Kidney (tissue), 22 donors: ENCODE measurements at places on chromosomes 11 and 22. TPM values are rescaled to one million over a fixed set of nuclear protein-coding genes. Genes with fewer than 3 reads are reported as not detected.

DNA sequence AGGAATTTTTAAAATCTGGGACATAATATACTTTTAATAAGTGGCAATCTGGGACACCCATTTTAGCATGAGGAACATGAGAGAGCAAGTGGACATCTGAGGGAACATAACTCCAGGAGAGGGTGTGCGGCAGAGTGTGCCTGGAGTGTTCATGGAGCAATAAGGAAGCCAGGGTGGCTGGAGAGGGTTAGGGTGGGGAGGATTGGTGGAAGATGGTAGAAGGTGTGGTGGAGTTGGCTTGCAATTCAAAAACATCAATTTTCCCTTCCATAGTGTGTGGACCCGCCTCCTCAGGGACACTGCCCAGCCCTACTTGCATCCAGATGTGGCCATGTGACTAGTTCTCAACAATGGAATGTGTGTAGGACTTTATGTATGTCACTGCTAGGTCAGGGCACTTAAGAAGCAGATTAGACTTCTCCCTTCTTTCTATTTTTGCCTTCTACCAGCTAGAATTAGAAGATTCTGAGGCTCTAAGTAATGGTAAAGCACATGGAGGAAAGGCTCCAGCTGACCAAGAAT is 4.4 kb upstream of the DENND5A start:
- DNase-seq, result no peak

GRCh38 chr11:32939866-32940265 is 47.3 kb downstream of the QSER1 start:
- no peak for DNase-seq

DNA sequence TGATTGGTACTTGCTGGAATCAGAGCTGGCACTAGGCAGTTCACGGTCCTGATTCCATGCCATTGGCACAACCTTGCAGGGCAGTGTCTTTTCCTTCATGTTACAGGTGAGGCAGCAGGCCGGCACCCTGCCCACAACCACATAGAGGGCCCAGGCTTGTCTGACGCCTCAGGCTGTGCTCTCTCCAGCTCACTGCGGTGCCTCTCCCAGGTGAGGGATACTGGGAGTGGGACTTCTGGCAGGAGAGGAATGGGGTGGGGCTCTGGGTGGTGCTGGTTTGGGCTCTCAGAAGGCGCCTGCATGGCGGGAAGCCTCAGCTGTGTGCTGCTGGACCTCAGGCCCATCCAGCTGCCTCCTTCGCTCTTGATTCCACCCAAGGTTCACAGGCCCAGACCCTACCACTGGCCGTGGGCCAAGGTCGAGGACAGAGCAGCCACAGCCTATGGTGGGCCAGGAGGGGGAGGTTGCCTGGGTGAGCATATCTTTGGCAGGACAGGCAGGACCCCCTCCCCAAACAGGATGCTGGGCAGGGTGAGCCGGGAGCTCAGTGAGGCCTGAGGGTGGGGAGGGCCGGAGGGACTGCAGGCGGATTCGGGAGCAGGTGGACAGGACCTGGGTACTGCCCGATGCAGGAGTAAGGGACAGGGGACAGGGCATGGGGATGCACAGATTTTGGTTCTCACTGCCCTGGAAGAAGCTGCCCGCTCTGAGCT is 7.0 kb upstream of the MPPED1 start:
- DNase-seq, result no peak

DNA sequence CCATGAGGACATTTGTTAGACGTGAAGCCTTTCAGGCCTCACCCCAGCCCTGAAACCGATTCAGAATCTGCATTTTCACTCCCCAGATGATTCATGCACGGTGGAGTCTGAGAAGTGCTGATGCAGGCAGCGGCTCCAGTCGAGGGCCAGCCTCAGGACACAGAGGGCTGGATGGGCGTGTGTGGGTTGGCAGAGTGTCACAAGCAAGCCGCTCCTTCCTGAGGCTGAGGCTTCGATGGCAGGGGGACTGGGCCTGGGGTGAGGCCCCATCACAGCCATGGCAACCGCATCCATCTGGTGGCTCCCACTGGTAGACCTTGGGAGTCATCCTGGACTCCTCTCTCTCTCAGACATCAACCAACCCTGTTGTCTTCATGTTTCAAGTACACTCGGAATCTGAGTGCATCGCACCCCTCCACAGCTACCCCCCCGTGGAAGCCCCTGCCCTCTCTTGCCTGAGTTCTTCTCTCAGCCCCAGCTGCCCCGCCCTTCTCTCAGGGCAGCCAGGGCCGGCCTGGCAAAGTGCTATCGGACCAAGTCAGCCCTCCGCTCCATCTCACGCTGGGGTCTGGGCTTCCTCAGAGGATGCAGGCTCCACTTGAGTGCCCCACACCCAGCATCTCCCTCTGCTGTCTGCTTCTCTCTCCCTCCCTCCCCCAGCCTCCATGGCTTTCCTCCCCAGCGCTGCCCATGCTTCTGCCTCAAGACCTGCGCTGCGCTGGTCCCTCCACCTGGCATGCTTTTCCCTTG is 10.6 kb downstream of the KCNC1 start:
- DNase-seq, result no peak

DNA sequence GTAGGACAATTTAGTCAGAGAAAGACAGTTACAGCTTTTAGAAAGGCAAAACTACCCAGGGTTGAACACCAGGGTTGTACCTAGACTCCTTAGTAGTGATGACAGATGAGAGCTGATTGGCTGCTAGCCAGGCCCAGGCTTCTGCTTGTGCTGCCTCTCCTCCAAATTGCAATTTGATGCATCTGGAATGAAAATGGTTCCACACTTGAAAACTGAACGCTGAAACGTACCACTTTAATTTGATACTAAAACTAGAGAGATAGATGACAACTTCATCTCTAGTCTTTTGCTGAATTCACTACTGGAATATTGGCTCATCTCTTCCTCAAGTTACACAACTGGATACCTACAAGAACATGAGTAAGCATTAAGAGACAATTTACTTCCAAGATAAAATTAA is 19.2 kb upstream of the FNBP4 start:
- no peak for DNase-seq

GRCh38 chr11:47433157-47433556 is 6.9 kb upstream of the PSMC3 start:
- no peak for DNase-seq

DNA sequence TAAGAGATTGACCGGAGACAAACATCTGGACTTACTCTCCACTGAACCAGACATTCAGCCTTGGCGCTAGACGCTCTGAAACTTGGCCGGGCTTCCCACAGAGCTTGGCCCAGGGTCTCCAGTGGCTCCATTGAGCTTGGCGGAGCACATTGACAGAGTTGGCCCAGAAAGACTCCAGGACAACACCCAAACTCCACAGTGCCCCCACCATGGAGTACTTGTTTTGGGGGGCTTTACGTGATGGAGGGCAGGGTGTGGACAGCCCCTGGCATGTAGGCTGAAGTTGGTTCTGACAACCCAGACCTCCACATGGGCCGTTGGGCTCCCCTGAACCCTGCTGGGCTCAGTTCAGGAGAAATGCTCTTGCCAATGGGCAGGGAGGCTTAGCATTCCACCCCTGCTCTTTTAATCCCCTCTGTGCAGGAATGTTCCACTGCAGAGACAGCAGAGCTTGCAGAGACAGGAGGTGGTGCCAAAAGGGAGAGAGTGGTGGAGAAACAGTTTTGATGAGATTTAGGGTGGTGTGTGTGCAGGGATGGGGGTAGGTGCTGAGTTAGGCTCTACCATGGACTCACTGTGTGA is 102.4 kb upstream of the TIMP3 start:
- no peak for DNase-seq

GRCh38 chr22:34429314-34429713 is 509.0 kb upstream of the LARGE1 start:
- DNase-seq, result no peak

DNA sequence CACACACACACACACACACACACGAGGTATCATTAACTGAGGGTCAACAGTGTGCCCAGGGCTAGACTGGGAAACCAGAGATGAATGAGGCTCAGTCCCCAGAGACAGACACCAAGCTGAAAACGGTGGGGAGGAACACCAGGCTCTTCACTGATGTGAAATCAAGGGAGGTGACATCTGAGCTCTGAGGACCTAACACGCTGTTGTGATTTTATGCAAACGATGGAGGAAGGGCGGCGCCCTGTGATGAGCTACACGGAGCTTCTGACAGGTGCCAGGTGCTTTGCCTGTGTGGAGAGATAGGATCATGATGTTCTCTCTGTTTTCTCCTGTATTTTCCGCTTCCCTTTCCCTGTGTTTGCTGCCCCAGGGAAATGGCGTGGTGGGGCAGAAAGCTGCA is 6.5 kb upstream of the CYB5R3 start:
- peak; percentile 56 for DNase-seq

The DESI1 gene
- 29.1 TPM for total RNA-seq

The UPB1 gene
- 1.0 TPM for total RNA-seq

The MPEG1 gene
- 33.1 TPM for total RNA-seq

The CBLIF gene
- not detected for total RNA-seq

The BRSK2 gene
- total RNA-seq, result 1.2 TPM
